ENCODE measurements at places on chromosomes 6 and 20.

GRCh38 chr6:137426007-137426689 is 68.0 kb downstream of the OLIG3 start:
- DNase-seq = no peak

GRCh38 chr20:38192323-38192885 is 27.3 kb upstream of the TGM2 start:
- DNase-seq = no peak

DNA sequence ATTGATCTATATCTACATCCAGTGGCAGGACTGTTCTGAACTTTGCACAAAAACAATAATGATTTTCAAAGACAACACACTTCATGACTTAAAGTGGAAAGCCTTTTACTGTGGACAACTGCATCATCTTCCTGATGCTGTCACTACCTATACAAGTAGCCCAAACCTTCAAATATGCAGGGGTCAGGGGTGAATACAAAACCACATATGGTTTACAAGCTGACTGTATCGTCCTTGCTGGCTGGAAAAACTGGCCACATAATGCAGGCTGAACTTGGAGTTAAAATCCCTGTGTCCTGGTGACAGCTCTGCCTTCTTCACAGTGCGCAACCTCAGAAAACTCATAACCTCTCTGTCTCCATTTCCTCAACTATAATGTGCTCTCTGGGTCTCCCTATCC is 128.9 kb downstream of the GMDS start:
- no peak for DNase-seq

DNA sequence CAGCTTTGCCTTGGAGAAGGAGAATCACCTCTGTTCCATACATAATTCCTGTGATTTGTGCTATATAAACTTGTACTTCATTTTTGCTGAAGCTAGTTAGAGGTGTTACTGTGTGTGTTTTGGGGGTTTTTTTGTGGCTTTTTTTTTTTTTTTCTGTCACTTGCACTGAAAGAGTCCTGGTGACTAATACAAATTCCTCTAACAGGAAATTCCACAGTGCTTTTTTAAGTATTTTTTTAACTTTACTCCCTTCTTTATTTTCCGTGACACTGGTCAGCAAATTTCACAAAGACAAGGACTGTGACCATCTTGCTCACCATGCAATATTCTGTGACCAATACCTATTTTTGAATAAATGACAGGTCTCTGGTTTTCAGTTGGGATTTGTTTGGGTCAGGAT is 110.5 kb downstream of the ISM1 start:
- no peak for DNase-seq

GRCh38 chr20:1934721-1935573 is 39.7 kb downstream of the SIRPA start:
- peak; percentile 98 for DNase-seq

DNA sequence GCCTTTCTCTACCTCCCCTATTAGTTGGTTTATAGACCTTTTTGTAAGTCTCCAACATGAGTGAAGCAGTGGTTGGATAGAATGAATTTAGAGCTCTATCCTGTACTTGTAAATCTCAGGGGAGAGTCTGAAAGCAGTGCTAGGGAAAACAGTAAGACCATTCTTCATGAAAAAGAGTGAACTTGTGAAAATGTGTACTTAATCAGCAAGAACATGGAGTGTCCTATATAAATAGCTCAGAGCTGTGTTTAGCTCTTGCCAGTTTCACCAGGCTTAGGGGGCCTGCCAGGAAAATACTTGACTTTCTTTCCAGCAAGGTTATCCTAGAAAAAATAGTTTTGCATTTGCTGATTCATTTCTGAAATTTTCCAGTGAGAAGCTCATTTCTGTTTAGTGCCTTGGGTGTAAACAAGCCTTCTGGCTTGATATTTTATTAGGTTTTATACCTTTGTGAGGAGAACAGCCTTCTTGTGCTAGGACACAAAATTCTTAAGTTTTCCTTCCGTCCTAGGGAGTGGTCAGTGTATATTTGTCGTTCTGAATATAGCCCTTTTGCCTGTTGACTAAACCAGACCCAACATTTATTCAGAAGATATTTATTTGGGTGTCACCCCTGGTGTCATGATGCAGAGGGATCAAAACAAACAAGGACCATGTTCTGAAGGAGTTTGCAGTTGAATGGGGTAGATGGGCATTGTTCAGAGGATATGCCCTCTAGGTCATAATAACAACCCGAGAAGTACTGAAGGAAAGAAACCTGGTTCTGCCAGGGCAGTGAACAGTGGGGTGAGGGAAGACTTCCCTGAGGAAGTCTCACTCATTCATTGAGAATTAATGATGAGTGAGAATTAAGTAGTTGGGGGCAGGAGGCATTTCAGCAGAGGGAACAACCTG is 7.6 kb downstream of the ARFGEF2 start:
- DNase-seq = peak; percentile 78

DNA sequence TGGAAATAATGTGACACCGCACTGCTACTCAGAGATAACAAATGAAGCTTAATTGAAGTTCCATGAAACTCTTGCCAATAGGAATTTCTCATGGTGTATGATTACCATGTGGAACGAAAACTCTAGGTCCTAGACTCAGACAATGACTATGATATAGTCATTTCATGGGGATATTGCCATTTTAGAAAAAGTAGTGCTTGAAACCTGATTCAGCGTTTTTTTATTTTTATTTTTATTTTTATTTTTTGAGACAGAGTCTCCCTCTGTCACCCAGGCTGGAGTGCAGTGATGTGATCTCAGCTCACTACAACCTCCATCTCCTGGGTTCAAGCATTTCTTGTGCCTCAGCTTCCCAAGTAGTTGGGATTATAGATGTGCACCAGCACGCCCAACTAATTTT is 253.9 kb downstream of the FARS2 start:
- DNase-seq = no peak

- DNase-seq = no peak
These were observed 284.0 kb upstream of the RUNX2 start for GRCh38 chr6:45044086-45044485.

DNA sequence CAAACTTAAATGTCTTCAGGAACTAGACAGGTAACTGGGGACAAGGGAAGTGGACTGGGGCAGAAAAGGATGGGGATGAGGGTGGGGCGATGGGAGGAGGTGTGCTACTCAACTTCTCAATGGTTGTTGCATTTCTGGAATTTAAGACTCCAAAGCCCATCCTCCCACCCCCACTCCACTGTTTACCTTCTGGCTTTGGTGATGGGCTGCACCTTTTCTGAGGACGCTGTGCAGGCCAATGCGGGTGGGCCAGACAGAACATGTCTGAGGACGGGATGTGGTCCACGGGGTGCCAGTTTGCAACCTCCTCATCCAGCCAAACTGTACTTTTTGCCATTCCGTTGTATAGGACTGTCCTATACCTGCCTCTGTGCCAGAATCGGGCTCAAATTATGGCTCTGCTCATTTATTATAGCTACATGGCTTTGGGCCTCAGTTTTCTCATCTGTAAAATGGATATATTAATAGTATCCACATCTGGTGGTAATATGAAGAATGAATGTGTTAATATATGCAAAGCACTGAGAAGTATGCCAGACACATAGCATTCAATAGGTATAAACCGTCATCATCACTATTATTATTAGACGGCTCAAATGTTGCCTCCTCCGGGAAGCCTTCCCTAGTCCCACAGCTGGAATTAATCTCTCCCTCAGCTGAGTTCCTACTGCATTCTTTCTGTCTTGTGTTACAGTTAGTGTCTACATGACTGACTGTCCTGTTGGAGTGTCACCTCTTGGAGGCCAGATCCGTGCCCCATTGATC is 31.0 kb upstream of the VEGFA start:
- DNase-seq = no peak

DNA sequence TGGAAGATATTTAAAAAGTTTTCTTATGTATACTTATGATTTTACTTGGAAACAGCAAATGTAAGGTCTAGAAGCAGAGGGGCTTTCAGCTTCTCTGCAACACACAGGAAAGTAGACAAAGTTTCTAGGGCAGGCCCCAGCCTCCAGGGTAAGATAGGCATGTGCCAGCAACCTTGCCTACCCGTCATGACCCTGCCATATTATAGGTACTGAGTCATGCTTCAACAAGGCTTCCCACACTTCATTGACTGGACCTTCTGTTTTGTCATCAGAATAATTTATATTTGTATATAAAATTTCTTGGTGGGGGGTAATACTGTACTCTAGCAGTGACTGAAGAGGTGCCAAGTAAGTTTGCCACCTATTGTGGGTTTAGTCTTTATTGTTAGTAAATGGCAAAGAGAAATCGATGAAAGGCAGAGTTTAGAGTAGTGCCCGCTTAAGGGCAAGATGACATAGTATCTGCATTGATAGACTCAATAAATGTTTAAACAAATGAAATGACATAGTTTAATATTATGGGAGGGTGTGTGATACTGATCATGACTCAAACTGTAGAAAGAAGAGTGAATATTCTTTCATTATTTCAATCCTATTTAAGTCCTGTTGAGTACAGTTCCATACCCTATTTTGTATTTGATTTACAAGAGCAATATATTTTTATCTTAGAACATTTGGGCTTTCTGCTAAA is 95.6 kb downstream of the JARID2 start:
- no peak for DNase-seq

- DNase-seq = no peak
These were observed 78.4 kb upstream of the TMEM170B start for GRCh38 chr6:11459079-11459610.

- DNase-seq = no peak
These were observed 65.4 kb downstream of the IGF2R start for GRCh38 chr6:160034036-160034930.

- DNase-seq = no peak
These were observed 23.7 kb downstream of the RIOK1 start for GRCh38 chr6:7413151-7413823.

DNA sequence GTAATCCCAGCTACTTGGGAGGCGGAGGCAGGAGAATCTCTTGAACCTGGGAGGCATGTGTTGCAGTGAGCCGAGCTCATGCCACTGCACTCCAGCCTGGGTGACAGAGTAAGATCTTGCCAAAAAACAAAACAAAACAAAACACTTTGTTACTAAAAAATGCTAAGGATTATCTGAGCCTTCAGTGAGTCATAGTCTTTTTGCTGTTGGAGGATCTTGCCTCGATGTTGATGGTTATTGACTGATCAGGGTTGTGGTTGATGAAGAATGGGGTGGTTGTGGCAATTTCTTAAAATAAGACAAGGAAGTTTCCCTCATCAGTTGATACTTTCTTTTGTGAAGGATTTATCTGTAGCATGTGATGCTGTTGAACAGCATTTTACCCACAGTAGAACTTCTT is 196.8 kb upstream of the HDDC2 start:
- DNase-seq = no peak

- DNase-seq = peak; percentile 24
These were observed 225.3 kb upstream of the FAM83B start for GRCh38 chr6:54621285-54621684.

DNA sequence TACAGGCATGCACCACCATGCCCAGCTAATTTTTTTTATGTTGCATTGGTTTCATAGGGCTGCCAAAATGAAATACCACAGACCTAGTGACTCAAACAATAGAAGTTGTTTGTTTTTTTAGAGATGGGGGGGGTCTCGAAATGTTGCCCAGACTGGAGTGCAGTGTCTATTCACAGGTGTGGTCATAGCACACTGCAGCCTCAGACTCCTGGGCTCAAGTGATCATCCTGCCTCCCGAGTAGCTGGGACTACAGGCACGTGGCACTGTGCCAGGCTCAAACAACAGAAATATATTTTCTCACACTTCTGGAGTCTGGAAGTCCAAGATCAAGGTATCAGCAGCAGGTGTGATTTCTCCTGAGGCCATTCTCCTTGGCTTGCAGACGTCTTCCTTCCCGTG is 6.6 kb upstream of the SLC16A10 start:
- peak; percentile 9 for DNase-seq

GRCh38 chr20:40568200-40568599 is 120.8 kb downstream of the MAFB start:
- no peak for DNase-seq

DNA sequence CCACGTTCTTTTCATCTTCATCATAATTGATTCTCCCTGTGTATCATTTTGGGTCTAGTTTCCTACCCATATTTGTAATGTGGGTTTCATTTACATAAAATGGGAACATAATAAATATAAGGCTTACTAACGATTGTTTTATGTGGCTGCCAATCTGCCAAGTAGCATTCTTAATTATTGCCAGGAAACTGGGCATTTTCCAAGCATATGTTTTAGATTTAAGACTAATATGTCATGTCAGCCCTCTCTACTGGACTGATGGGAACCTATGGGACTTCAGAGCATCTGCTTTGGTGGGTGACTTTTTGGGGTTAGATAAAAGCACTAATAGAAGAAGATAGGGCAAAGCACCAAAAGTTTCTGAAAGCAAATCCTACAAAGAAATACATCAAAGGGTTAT is 157.5 kb downstream of the TBX18 start:
- peak; percentile 49 for DNase-seq

DNA sequence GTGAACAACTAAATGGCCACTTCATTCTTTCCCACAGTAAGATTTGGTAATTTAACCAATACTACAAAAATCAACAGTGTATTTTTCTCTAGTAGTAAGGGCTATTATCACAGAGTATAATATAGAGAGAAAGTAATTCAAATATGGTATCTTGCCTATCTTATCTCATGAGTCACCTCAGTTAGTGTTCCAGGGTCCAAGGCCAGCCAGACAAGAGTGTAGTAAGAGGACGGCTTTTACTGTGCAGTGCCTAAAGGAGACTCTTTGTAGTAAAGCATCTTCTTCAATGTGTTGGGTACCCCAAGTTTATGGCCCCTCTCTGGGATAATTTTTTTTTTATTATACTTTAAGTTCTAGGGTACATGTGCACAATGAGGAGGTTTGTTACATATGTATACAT is 607.4 kb downstream of the PKHD1 start:
- DNase-seq = no peak

DNA sequence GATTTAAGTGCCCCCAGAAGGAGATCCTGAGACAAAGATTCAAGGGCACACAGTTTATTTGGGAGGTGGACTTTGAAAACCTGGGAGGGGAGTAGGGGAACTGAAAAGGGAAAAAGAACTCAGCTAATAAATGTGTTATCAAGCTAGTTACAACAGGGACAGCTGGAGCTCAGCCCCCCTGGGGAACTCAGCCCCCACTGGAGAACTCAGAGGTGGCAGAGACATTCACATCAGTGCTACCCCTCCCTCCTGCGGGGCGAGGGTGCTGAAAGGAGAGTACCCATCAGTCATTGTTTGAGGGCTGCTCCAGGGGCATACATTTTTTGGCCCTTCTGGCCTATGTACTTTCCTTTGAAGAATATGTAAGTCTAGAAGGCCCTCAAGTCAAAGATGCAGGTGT is 101.4 kb downstream of the LRFN2 start:
- DNase-seq = no peak

GRCh38 chr20:37759052-37759553 is 65.3 kb downstream of the CTNNBL1 start:
- no peak for DNase-seq

- DNase-seq = no peak
These were observed 129.5 kb upstream of the SUPT3H start for GRCh38 chr6:45507186-45507585.

DNA sequence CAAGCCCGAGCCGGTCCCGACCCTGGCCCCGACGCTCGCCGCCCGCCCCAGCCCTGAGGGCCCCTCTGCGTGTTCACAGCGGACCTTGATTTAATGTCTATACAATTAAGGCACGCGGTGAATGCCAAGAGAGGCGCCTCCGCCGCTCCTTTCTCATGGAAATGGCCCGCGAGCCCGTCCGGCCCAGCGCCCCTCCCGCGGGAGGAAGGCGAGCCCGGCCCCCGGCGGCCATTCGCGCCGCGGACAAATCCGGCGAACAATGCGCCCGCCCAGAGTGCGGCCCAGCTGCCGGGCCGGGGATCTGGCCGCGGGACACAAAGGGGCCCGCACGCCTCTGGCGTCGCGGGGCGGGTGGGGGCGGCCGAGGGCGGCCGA is 37.5 kb downstream of the YTHDF1 start:
- DNase-seq = no peak
